ENCODE measurements at places on chromosomes 3 and 15.

DNA sequence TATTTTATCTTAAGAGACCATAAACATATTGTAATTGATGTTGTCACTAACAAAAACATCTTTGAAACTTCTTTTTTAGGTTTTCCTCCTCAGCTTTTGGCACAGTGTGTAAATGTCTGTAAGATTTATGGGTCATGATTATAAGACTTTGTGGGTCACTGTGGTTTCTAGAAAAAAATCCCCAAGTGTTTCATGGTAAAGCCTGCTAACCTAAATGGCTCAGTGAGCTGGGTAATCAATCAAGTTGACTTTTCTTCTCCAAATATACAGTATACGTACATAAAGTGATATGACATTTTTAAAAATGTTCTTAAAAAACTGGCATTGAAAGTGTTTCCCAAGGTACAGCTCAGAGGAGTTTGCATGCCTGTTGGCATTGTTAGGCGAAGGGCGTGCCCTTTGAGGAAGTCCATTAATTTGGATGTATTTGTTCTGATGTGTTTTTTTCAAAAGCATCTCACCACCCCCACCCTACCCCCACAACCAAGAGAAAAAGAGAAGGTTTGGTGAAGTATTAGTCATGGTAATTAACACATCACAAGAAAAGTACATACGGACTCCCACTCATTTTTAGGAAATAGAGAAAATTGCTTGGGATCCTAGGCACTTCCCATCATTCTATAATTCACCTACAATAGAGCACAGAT, 385.4 kb upstream of the LRRC3B start:
- no peak for DNase-seq

DNA sequence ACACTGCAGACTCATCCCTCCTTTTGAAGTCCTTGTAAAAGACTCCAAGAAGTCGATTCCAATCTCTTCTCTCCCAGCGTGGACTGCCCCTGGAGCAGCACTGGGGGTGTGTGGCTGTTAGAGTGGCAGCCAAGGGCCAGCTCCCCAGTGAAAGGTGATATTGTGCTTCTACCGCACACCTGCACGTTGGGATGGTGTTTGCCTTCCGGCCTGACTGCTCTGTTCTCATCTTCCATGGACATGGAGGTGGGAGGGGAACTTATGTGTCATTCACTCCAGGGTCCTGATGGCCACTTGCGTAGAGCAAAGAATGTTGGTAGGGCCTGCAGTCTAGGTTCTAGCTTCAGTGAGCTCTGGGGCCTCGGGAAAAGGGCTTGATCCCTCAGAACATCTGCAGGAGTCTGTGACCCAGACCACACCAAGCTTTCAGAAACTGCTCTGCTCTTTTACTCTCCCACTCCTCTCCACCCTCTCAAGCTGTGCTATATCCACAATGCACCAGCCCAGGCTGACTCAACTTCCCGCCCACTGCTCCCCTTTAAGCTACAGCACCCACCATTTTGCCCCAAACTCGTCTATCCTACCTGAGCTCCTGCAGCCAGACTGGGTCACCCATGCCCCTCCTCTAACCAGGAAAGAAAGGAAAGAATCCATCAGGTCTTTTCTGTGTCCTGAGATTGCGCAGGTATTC, 31.3 kb downstream of the LIPC start:
- DNase-seq, result no peak

- no peak for DNase-seq
These were observed 88.7 kb downstream of the GABRG3 start for GRCh38 chr15:27059610-27060202.

GRCh38 chr3:108088697-108089096, 2.1 kb downstream of the CD47 start:
- DNase-seq, result no peak

DNA sequence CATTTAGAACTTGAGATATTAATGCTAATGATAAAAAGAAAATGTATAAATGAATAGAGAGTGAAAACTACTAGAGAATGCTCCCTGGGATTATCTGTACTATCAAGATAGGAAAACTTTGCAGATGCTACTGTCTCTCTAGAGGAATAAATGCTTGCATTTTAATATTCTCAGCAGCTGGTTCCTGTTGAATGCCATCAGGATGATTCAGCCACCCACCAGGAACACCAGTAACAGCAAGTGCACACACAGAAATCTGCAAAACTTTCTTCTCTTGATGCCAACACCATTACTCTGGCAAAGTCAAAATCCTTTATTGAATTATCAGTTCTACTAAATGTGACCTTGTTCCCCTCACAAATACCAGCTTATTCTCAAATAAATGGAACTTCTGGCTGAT, 148.4 kb downstream of the TIGIT start:
- DNase-seq, result no peak

DNA sequence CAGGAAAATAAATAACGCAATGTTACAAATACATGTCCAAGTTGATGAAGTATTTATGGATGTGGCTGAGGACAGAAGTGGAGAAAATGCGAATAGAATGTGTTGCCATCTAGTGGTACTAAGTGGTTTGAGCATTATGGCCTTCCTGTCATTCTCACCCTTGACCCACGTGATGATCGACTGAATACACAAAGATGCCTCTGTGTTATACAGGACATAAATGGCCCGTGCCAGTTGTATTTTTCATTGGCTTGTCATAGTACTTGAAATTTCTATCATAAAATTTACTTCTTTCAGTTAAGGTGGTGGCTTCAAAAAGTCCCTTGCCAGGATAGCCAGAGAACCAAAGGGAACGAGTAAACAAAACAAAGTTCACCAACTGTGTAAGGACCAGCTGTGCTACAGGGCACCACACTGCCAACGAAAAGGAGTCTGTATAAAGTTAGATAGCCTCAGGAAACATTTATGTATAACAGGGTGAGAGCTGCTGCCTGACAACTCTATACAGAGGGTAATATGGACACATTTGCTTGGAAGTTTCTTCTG, 103.7 kb downstream of the MYH15 start:
- no peak for DNase-seq

- no peak for DNase-seq
These were observed 163.2 kb downstream of the B3GALNT1 start for GRCh38 chr3:160941885-160942494.

DNA sequence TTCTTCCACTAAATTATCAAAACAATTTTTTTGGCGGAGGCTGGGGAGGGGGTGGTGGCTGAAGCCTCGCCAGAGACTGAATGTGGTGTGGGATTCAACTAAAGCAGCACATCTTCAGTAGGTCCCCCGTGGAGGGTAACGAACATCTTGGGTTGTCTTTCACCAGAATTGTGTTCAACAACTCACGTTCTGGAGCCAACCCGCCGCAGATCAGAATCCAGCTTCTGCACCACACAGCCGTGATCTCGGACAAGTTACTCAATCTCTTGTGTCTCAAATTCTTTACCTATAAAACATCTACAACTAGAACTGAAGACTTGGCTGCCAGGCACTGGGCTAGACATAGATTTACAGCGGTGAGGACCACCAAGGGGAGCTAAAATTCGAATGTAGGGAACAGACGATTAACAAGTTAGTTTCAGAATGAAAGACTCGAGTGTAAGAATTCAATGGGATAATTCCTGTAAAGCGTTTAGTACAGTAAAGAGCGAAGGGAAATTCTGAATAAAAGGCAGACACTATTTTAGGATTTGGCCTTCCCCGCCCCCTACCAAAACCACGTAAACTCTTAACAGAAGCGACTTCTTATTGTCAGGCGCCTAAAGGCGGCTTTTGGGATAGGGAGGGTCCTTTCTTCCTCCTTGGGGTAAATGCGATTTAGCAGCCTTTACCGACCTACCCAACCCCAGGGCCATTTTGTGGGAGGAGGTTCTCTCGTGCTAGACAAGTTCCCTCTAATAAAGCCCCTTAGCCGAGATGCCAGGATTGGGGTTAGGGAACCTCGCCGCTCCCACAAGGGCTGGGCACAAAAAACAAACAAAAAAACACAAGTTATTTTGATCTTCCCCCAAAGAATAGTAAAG, 697 bp upstream of the RAB5A start:
- no peak for DNase-seq

GRCh38 chr3:152302521-152303021, 33.8 kb downstream of the MBNL1 start:
- DNase-seq, result no peak

DNA sequence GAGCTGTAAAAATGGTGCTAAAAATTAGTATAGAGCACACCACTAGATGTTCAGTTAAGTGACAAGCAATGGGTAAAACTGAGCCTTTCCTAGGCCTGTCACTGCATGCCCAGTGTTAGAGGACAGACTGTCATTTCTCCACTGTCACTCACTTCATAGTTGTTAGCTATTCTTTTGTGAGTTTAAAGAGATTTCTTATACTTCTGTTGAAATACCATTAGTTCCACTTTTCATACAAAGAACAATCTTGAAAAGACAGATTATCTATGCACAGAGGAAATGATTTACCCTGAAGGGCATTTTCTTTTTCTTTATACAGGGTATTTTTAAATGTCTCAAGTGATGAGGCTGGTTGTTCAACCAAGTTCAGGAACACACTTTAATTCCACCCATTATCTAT, 28.3 kb upstream of the CHMP2B start:
- DNase-seq, result no peak

DNA sequence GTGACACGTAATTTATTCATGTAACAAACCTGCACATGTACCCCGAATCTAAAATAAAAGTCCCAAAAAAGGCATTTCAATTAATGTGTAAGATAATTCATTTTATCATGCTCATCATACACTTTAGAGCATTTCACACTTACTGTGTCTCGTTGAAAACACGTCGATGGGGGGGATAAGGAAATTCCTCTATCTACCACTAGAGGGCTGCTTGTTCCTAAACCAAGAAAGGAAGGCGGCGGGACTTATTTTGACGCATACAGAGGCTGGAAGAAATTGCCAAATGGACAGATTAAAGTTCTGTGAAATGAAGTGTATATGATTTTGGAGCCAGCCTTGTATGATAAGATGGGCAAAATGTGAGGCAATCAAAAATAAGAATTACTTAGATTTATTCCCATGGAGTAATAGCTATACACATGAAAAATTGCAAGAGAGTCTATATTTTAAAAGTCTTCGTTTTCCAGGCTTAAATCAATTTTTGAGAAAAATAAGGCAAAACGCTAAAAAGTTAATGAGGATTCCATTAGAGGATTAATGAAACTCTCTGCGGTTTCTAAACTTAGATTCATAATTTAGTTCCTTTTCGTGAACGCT, 346.8 kb downstream of the CNTN3 start:
- DNase-seq, result no peak

- no peak for DNase-seq
These were observed 1.5 kb downstream of the GPR87 start for GRCh38 chr3:151315136-151315535.

GRCh38 chr3:172257648-172258400, 190.4 kb downstream of the GHSR start:
- DNase-seq, result no peak

- no peak for DNase-seq
These were observed 302.8 kb upstream of the GOLIM4 start for GRCh38 chr3:168398371-168399025.

- no peak for DNase-seq
These were observed 651 bp downstream of the MTMR14 start for GRCh38 chr3:9649791-9650521.

DNA sequence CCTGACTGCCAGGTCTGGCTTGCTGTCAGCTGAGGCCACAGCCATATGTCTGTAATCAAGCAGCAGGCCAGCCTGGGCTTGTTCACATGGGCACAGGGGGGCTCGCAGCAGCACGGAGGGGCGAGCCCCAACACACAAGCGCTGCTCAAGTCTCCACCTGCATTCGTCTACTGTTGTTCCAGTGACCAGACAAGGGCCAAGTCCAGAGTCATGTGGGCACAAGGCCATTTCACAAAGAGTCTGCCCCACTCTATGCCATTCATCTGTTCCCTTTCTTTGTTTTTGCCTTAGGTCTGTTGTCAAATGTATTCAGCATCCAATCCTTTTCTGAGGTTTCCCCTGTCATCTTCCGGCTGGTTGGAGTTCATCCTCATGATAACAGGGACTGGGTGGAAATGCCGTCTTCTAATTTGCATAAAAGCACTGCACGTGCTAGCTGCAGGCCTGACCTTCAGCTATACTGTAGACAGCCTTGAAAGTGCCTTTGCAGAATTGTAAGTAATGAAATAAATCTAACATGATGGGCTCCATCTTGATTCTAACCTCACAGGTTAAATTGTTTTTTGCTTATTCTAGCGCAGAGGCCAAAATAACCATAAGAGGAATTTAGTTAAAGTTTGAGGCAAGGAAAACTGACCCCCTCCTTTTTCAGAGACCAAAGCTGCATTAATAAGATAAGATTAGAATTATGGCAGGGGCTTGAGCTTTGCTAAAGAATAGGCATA, 28.6 kb upstream of the KBTBD12 start:
- DNase-seq, result no peak

GRCh38 chr3:98521897-98522543, 682 bp downstream of the CLDND1 start:
- no peak for DNase-seq

DNA sequence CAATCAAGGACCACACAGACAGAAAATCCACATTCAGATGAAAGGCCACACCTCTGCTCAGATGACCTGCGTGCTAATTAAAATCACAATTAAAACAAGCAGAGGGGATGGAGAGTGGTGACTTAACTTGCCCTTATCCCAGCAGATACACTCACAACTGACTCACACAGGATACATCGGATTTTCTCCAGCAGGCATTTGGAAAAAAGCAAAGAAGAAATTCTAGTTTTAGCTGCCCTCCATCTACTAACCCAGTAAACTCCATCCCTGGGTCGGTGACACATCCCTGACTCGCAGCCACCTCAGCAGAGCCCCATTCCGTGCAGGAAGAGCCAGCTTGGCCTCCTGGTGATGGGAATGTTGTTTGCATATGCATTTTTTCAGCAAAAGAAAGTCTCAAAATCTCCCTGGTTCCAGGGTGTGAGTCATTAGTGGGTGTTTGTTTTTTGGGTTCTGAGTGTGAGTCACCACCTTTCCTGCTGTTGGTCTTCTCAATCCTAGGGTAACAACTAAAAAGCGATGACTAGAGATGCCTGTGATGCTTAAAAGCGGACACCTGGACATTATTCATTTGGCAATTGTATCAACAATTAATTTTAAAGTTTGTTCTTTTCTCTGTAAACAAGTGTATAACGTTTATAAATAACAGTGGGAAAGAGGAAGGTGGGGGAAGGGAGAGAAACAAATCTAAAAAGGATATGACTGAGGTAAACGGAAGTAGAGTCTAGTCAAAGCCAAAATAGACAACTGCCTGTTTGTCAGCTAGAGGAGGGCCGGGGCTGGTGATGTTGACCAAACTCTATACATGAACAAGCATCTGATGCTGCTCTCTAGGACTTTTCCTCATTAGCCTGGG, 49.8 kb upstream of the SLC4A7 start:
- peak; percentile 72 for DNase-seq

GRCh38 chr3:133211449-133211848, 173.3 kb downstream of the TMEM108 start:
- DNase-seq, result no peak

- DNase-seq, result no peak
These were observed 251.9 kb upstream of the HES1 start for GRCh38 chr3:193884027-193884426.

GRCh38 chr3:143507735-143508580, 340.3 kb downstream of the SLC9A9 start:
- no peak for DNase-seq

- DNase-seq, result no peak
These were observed 907 bp downstream of the PLXNA1 start for GRCh38 chr3:126983653-126984390.

- DNase-seq, result no peak
These were observed 498 bp downstream of the PDE12 start for GRCh38 chr3:57556459-57557084.

- no peak for DNase-seq
These were observed 437.1 kb upstream of the CBLB start for GRCh38 chr3:106305882-106306435.

- DNase-seq, result no peak
These were observed 59.0 kb upstream of the PPARG start for GRCh38 chr3:12229896-12230295.
